Activated naive CD4-positive, alpha-beta T cell treated with anti-CD3 and anti-CD28 coated beads, Interleukin-2, amount 10 ng/mL, durations not matched to agents 7 days and 5 days (primary cell): ENCODE measurements at places on chromosomes 1 and 21.

DNA sequence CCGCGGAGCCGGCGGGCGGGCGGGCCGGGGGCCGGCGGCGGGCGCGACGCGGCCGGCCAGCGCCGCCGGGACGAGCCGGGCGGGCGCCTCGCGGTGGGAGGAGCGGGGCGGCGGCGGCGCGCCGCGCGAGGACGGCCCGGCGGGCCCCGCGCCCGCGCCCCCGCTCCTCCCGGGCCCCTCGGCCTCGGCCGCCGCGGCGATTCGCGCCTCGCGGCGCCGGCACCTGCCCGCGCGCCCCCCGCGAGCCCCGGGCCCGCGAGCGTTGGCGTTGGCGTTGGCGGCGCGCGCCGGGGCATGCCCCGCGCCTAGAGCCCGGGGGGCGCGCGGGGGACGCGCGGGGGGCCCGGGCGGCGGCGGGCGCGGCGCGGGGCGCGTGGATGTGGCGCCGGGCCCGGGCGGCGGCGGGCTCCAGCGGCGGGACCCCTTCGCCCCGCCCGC, at the start of gene SKI:
Gene SKI (plus strand): TSS at position 163 of the 438 bp plus-strand sequence. CDS start 448 bp downstream, outside the sequence.
- DNase-seq: no peak

DNA sequence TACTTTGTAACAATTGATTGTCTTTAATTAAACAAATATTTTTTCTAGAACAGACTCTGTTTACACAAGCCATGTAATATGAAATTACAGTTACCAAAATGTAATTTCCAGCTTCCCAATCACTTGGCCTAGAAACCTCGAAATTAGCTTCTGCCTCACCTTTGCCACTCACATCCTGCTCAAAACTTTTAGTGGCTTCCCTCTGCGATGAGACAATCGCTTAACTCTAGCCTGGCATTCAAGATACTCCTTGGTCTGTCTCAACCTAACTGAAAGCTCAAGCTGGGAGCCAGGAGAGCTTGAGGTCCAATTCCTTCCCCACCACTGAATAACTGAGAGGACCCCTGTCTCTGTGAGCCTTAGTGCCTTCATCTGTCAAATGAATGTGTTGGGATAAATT, 42.8 kb downstream of the GFI1 start:
- no peak for DNase-seq

GRCh38 chr1:223019256-223019655, 123.8 kb downstream of the TLR5 start:
- DNase-seq: no peak

DNA sequence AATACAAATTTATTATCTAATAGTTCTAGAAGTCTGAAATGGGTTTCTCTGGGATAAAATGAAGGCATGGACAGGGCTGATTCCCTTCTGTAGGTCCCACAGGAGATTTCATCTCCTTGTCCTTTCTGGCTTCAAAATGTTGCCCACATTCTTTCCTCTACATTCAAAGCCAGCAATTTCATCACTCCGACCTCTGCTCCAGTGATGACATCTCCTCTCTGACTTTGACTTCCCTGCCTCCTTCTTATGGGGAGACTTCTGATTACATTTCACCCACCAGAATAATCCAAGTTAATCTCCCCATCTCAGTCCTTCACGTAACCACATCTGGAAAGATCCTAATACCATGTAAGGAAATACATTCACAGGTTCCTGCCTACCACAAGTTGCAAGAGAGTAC, 358.0 kb upstream of the C1orf87 start:
- DNase-seq: no peak

GRCh38 chr1:163928069-163928468, 606.3 kb downstream of the NUF2 start:
- no peak for DNase-seq

DNA sequence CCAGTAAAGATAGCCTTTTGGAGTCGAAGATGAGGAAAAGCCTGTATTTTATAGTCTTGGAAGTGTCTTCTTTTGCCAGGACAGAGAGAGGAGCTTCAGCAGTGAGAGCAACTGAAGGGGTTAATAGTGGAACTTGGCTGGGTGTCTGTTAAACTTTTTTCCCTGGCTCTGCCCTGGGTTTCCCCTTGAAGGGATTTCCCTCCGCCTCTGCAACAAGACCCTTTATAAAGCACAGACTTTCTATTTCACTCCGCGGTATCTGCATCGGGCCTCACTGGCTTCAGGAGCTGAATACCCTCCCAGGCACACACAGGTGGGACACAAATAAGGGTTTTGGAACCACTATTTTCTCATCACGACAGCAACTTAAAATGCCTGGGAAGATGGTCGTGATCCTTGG, at the start of gene VCAM1:
Gene VCAM1 (plus strand): TSS at position 253 of the 400 bp plus-strand sequence. CDS start 119 bp downstream, at position 372.
- no peak for DNase-seq

GRCh38 chr1:17513131-17513530, 26.4 kb upstream of the ARHGEF10L start:
- DNase-seq: no peak

GRCh38 chr21:24294171-24294570, 1313.1 kb downstream of the MRPL39 start:
- no peak for DNase-seq

DNA sequence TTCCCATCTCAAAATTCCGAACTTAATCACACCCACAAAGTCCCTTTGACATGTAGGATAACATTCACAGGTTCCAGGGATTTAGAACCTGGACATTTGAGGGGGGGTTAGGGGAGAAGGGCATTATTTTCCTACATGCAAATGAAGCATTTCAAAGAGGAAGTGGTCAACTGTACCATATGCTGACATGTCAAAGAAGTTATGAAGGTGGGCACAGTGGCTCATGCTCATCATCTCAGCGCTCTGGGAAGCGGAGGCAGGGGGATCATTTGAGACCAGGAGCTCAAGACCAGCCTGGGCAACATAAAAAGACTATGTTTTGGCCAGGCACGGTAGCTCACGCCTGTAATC, 35.7 kb downstream of the PTP4A2 start:
- DNase-seq: no peak

DNA sequence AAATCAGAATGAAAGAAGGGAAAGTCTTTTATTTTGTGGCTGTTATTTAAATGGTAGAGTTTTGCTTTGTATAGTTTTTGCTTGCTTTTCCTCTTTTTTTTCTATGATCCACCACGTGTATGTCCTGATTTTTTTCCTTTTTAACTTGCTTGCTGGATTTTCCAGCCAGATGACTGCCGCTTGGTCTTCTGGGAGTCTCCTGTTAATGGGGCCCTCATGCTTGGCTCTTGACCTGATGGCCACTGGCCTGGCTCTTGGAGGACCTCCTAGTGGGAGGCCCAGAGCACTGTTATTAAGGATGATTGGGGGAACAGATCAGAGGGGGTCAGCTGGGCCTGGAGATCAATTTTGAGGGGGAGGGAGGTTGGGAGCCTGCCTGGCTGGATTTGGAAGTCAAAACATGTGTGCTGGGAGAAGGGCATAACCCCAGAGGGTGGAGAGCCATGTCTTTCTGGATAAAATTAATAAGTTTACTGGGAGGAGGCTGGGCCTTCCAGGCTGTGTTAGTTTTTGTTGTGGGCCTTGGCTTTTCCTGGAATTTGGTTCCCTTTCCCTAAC, 1.2 kb downstream of the FGGY start:
- DNase-seq: no peak
